ENCODE measurements at places on chromosomes 7 and 10. TPM values are rescaled to one million over a fixed set of nuclear protein-coding genes. Genes with fewer than 3 reads are reported as not detected.

Gene STRIP2
- 2.6 TPM for total RNA-seq

Gene ENTPD1
- 34.4 TPM for total RNA-seq

DNA sequence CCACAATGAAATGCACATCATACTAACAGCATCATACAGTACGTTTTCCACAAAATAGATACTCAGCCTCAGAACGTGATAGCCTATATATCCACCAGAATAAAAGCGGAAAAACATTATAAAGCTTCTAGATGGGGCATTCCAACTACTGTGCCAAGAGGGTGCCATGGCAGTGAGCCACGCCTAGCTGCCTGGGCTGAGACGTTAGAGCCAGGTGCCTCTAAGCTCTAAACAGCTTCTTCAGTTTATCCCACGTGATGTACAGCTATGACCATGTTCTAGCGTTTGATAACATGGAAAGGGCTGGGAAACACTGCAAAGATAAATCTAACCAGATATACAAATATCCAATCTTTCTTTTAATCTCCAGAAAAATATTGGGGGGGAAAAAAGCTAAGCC, 17.8 kb downstream of the USP6NL start:
- ATAC-seq, result no peak

GRCh38 chr7:30159163-30159562, 24.4 kb downstream of the MTURN start:
- no peak for ATAC-seq
